HCT116 (cell line): ENCODE measurements at places on chromosomes 3 and 15.

DNA sequence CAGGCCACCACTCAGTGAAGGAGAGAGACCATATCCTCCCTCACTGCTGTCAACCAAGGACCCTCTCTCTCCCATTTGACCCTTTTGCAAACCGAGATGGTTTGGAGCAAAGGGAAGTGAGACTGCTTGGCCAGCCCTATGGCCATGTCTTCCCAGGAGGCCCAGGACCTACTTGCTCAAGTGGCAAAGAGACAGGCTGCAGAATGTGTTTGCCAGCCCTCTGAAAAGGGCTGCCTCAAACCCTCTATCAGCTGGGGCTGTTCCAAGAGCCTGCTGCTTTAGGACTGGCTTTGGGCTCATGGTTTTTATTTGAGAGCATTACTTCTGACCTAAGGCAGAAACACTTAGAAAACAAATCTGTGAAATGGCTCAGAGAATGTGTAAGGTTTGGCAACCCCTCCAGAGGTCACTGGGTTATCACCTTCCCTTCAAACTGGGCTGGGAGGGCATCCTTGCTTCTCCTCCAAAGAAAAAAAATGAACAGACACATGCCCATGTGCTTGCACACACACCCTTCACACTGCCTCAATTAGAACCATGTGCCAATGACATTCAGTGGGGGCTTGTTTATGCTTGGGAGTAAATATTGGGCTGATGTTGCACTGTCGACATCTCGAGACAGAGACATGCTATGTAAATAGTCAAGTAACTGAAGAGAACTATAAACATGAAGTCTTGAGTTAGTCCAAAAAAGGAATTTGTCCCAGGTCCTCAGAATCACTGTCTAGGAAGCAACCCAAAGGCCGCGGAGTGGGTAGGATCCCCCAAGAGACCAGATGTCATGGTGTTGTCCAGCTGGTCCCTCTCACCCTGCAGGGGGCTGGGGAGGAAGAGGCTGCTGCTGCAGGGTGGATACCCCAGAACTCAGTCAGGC, 49.8 kb upstream of the CTDSPL start:
- no peak for DNase-seq

DNA sequence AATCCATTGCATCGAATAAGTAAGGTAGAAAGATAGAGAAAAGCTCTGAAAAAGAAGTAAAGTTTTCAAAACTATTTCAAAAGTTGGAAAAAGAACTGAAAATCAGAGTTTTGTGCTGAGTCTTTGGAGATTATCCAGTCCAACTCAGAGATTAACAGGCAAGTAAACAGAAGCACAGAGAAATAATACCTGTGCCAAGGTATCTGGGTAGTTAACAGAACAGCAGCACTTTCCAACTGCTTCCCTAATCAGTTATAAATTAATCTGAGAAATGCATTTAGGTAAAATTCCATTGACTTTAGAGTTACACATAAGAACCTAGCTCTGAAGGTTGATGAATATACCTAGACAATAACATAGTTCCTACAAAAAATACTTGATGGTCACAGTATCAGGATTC, 355.3 kb downstream of the TBC1D5 start:
- no peak for DNase-seq

DNA sequence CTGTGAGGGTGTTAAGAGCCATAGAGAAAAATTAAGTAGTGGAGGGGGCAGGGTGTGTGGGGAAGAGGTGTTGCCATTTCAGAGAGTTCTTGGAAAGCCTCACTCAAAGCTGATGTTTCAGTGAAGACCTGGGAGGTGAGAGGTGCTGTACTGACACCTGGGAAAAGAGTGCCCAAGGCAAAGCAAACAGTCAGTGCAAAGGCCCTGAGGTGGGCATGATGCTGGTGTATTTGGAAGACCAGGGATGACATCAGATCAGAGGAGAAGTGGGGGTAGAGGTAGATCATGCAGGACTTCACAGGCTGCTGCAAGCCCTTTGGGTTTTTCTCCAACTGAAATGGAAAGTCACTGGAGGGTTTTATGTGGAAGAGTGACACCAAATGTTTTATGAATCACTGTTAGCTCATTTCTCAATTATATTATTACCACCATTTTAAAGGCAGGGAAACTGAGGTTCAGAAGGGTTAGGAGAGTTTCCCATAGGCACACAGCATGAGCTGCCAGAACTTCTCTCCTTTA, 42.8 kb upstream of the SMAD3 start:
- DNase-seq = no peak

- no peak for DNase-seq
These were observed 730 bp downstream of the MYD88 start for GRCh38 chr3:38139191-38139590.
